Upper lobe of right lung (tissue), 1 donor: ENCODE measurements at places on chromosomes 6 and 20.

DNA sequence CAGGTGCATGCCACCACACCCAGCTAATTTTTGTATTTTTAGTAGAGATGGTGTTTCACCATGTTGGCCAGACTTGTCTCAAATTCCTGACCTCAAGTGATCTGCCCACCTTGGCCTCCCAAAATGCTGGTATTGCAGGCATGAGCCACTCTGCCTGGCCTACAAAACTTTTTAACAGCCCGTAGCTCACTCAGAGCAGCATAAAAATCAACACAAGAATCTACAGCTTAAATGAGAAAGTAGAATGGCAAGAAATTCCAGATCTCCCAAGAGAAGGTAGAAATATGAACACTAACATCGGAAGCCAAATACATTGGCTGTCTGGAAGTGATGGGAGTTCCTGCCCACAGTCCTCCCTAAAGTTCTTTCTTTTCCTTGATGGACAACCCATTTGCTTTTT is 43.7 kb downstream of the SCGN start:
- no peak for DNase-seq

- no peak for DNase-seq
Observed at GRCh38 chr6:128241216-128241615, 279.2 kb downstream of the PTPRK start.

GRCh38 chr6:40347571-40348011 is 239.6 kb downstream of the LRFN2 start:
- DNase-seq = no peak

DNA sequence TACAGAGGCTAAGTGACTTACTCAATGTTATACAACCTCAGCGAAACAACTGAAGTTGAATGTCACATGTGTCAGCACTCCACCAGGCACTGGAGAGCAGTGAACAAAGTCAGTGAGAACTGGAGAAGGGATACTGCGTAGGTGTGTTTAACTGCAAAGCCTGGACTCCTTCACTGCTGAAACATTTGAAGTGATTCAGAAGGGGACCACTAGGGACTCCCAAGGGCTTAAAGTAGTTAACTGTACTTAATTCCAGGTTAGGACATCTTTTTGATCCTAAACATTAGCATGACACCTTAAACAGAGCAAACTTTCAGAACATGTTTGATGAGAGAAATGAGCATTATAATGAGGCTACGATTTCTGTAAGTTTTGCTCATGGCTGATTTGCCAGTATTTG is 45.0 kb upstream of the ZBTB24 start:
- DNase-seq = no peak

GRCh38 chr6:118715376-118715775 is 64.0 kb upstream of the CEP85L start:
- DNase-seq = no peak

- no peak for DNase-seq
Observed at GRCh38 chr6:146258206-146258605, 229.3 kb downstream of the GRM1 start.

DNA sequence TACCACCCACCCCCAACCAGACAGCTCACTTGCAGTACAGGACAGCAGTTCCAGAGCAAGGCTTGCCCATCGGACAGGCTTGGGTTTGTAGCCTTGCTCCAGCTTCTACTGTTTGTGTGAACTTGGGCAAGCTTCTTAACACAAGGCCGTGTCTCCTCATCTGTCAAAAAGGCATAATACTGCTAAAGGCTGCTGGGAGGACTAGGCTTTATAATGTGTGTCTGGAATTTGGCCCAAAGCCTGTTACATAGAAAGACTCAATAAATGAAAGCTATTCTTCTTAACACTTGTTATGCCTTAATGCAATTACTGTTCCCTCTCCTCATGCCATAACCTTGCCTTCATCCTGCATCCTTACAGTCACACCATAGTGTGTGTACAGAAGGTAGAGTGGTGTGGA is 43.4 kb downstream of the LYRM4 start:
- no peak for DNase-seq

DNA sequence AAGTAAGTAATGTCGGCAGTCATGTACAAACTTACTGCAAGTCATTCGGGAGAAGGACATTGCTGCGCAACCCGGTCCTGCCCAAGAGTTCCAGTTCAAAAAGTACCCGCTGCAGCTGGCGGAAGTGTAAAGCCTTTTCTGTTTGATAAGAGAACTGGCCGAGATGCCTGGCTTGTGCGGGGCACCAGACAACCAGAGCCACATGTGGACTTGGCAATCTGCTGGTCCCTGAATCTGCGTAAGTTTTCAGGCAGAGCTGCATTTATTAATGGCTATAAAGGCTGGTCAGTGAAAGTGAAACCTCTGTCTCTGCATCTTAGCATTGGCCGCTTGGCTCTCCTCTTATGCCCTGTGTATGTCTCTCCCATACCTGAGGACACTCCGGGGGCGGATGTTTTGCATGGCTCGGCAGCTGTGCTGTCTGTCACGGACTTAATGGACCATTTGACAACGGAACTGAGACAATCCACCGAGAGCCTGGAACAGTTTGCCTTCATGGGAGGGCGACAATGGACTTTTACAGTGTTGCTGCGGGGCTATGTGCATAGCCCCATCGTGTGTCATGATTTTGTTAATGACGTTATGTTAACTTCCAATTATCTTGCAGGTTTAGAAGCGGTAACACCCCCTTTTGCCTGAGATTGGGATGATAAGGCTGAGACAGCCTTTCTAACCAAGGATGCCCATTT is 19.8 kb upstream of the RGS17 start:
- no peak for DNase-seq

DNA sequence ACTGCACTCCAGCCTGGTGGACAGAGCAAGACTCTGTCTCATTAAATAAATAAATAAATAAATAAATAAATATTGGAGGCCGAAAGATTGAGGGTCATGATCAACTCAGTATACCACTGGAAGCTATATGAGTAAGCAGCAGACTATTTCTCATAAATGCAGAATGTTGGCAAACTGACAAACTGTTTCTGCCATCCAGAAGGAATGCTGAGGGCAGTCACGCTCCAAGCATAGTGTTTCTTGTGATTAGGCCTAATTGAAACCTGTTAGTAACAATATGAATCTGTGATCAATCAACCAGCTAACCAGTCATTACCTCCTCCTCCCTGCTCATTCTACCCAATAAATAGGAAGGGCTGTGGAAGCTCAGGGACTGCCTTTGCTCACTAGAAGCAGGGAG is 15.2 kb upstream of the KCNK15 start:
- no peak for DNase-seq

- DNase-seq = no peak
Observed at GRCh38 chr6:140871911-140872310, 1260.8 kb upstream of the GJE1 start.

GRCh38 chr6:33875141-33875581 is 71.4 kb upstream of the MLN start:
- DNase-seq = no peak

DNA sequence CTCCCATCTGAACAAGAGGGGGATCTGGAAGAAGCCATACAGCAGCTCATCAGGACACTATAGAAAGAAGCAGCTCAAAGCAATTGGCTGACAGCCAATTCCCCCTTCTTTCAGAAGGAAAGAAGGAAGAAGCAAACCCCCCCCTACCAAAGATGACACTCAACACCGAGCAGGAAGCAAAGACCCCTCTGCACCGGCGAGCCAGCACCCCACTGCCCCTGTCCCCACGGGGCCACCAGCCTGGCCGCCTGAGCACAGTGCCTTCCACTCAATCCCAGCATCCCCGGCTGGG is 1.2 kb downstream of the REM1 start:
- DNase-seq = no peak

DNA sequence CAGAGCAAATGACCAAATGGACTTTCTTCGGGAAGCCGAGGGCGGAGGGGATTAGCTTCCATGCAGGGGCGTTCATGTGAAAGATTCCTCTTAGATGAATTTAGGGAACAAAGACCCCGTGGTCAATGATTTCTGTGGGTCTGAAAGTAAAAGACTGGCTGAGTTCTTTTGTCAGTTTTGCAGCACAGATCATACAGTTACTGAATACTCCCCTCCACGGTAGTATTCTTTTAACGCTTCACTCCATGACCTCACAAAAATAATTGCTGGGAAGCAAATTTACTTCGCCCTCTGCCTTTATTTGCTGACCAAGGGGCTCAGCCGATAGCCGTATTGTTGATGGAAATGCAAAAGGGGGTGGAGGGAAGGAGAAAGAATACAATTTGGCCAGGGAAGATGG is 86.0 kb upstream of the SALL4 start:
- no peak for DNase-seq
